ENCODE measurements at places on chromosomes 4 and X. TPM values are rescaled to one million over a fixed set of nuclear protein-coding genes. Genes with fewer than 3 reads are reported as not detected.

Gene DMRTC1
- not detected for total RNA-seq

GRCh38 chrX:144334577-144334976 is 450.7 kb downstream of the UBE2NL start:
- DNase-seq: no peak

DNA sequence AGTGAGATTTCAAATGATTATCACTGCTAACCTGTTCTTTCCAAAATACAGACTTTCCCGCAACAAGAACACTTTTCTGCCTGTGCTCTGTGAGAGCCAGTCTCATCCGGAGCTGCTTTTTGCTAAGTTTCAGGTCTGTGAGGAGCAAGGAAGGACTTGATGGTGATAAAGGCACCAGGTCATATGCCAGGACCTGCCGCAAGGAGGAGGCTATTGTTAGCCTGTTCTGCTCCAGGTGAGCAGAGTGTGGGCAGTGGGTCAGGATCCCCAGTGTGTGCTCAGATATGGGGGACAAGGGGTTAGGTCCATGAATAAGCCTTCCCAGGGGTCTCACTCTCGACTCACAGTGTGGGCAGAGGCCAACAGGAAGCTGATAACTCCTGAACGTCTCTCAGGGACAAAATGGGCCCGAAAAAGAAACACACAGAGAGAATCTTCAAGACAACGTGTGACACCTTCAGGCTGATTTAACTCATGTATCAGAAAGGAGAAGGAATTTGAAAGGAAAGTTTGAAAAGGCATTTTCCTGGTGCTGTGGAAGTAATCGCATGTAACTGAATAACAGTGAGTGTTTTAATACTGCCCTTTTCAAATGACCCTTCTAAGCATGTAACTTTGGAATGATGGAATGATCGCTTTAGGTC is 57.7 kb upstream of the PDLIM3 start:
- no peak for DNase-seq

Gene PCDH7
- total RNA-seq: 1.3 TPM

Gene GPR34
- total RNA-seq: 9.0 TPM

Gene PCDH11X
- not detected for total RNA-seq

DNA sequence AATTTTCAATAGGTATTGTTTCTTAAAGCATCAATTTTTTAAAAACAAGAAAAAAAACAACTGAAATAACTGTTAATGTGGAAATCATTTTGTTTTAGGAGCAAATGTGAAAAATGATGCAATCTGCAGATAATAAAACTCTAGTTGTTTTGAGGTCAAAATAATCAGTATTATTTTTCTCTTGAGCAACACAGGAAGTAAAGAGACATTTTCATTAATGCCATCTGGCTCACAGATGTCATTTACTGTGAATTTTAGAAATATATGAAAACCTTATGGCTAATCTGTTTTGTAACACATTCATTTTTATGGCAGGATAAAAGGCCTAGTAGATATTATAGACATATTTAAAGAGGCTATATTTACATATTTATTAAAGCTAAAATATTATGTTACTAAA is 141.6 kb downstream of the PCDH18 start:
- DNase-seq: no peak

DNA sequence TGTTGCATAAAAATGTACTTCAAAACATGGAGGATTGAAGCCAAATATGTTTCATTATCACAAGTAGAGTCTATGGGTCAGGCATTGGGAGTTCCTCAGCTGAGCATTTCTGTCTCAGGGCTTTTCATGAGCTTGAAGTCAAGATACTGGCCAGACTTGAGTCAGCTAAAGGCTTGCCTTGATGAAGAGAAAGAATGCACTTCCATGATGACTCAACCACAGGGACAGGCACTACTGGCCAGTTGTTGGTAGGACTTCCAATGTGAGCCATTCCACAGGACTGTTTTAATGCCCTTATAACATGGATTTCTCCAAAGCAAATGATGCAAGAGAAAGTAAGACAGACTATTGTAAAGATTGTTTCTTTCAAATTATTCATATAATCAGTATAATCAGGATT is 895.6 kb downstream of the RAB28 start:
- DNase-seq: no peak

DNA sequence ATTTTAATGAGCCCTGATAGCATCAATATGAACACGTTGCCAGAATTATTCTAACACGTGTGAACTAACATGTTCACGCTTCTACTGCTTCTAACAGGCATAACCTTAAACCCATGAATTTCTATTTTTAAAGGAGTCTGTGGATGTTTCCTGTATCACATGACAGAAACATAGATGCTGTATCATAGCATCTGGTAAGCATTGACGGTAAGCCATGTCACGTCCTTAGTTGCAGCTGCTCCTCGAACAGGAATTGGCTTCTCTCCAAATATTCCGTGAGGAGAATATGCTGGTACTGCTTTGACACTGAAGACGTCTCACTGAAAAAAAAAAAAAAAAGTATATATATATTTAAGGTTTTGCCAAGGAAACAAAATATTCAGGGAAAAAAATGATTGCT is 105.1 kb upstream of the MXRA5 start:
- DNase-seq: no peak

Gene RAB33B
- 38.9 TPM for total RNA-seq
